ENCODE measurements at places on chromosomes 5 and 9. TPM values are rescaled to one million over a fixed set of nuclear protein-coding genes. Genes with fewer than 3 reads are reported as not detected.

The PKD2L2 gene
- total RNA-seq: 0.10 TPM

- no peak for DNase-seq
These were observed 134.0 kb downstream of the CEP120 start for GRCh38 chr5:123289210-123289609.

- no peak for DNase-seq
These were observed 156.6 kb downstream of the TLR4 start for GRCh38 chr9:117860849-117861248.

GRCh38 chr9:111076519-111076918 lies 38.2 kb upstream of the LPAR1 start:
- no peak for DNase-seq

GRCh38 chr5:135557076-135557838 lies 21.5 kb upstream of the NEUROG1 start:
- no peak for DNase-seq
